NT2/D1 (cell line): ENCODE measurements at places on chromosomes 2 and 18.
A peak's percentile ranks its signal among the peaks of the same experiment; 100 is the strongest.

GRCh38 chr2:96330407-96330806, 5.2 kb upstream of the NCAPH start:
- DNase-seq = no peak

DNA sequence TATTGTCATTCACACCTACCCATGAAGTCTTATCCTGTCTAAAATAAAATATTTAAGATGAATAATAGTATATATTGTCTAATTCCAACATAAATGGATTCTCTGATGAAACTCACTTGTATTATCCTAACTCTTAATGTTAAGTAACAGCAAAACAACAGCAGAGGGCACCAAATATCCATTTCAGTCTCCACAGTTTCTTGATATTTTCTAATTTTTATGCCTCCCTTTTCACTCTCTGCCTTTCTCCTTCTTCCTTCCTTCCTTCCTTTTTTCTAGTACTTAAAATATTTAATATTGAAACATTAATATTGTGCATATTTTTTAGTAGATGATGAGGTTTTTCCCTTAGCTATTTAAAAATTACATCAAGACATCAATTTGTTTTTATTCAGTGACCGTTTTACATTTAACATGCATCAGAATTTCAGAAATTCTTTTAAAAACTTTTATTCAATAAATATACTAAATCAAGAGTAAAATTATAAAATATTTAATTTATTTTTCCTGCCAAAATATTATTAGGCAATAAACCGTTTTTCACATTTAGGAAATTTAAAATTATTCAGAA, 97.6 kb downstream of the WDR7 start:
- peak; percentile 11 for DNase-seq

DNA sequence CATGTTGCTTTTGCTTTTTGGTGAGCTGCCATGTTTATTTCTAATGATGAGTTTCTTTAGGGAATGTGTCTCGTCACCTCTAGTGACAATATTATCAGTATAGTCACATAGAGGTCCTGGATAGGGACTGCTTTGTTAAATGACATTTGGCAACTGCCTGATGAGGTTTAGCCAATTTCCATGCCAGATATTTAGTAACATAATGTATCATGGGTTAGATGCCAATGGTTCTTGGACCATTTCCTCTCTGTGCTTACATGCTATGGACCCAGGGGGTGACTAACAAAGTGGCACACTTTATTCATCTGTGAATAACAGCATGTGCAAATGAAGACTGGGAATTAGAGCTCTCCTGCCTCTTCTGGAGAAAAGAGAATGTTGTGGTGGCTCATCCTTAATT, 56.2 kb upstream of the RAB27B start:
- no peak for DNase-seq

DNA sequence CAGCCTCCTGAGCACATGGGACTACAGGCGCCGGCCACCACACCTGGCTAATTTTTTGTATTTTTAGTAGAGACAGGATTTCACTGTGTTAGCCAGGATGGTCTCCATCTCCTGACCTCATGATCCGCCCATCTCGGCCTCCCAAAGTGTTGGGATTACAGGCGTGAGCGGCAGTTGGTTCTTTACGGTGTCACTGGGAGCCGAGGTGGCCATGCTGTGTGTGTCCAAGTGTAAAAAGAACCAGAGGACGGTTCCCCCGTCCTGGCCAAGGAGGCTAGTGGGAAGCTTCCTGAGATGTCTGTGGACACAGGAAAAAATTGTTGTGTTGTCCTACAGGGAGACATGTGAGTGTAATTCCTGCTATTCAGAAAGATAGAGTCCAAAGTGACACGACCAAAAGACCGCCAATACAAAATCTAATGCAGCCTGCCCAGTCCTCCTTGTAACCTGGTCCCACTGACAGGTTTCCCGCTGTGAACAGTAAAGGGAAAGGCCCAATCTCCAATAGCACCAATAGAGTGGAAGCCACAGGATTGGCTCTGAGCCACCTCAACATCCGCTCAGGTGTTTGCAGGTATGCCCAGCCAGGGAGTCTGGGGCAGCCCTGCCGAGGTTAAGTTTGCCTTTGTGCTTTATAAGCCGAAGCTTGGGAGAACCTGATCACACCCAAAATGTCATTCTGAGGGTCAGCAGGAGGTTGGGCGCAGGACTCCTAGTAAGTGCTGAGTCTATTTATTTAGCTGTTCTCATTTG, 40.6 kb downstream of the NCK2 start:
- DNase-seq = no peak

DNA sequence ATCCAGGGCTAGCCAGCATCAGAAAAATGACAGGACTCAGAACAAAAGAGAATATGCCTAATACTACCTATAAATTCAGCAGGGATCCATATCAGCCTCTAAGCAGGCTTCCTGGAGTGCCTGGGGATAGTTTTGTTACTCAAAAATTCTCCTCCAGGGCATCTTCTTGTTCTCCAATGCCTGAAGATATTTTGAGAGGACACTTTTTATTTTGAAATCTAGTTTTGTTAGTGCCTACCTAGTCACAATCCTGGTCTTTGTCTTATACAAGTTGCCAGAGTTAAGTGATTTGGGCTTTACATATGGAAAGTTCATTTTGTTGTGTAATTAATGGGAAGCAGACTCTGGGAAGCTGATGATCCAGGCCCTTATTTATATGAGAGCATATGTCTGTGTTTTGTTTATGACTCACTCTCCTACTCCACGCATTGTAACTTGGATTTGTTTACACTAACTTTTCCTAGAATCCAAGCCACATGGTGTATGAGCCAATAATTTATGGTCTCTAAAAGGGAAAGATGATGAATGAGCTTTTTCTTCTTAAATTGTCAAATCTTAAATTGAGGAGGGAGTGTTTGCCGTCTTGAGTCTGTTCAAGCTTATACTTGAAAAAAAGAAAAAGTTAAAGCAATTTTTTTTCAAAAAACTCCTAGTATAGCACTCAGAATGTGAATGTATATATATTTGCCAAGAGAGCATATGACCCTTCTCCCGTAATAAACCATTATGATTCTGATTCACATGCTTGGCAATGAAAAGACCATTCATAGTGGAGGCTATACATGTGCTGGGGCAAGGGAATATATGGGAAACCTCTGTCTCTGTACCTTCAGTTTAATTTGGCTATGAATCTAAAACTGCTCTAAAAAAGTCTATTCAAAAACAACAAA, 370.3 kb downstream of the SETBP1 start:
- no peak for DNase-seq

GRCh38 chr2:25129901-25130520, 38.4 kb downstream of the POMC start:
- DNase-seq = no peak

- no peak for DNase-seq
Measured at GRCh38 chr2:26687801-26688200, 4.7 kb upstream of the KCNK3 start.

DNA sequence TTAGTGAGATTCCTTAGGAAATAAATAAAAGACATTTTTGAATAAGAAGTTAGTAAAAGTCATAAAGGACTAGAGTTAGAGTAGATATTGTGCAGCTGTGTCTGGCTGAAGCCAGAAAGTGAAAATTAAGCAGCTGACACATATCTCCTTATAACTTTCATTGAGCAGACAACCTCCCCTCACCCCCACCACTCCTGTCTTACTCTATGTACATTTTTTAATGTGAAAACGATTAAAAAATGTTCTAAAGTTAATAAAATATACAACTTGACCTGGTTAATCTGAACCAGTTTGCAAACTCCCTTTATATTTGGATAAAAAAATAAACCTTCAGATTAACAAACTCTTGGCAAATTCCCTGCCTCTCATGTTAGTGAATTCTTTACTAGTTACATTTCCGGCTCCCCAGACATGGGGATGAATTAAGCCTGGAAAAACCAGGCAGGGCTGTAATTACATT, 462.8 kb downstream of the MEIS1 start:
- no peak for DNase-seq

- no peak for DNase-seq
Measured at GRCh38 chr2:240856151-240856980, 12.3 kb upstream of the AGXT start.

- no peak for DNase-seq
Measured at GRCh38 chr2:231228223-231228622, 29.8 kb downstream of the ARMC9 start.

DNA sequence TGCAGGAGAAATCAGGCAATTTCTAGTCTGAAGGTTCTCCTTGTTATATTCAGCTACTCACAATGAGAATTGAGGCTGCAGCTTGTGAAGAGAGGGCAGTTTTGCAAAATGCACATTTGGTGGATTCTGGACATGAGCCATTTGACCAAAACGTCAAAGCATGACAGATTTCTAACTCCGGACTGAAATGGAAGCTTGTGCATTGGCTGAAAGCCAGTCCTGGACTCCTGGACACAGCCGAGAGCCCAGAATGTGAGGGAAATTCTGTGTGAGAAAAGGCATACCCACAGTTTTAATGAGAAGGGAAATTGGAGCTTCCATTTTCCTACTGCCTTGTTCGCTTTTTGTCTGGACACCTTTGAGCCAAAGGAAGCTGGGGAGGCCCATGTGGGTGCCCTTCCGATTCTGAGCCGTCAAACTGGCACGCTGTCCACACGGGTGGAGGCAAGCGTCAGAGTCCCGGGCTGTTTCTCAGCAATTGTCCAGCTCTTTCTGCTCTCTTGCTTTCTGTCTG, 23.7 kb upstream of the ROCK2 start:
- no peak for DNase-seq

GRCh38 chr2:220743203-220743602, 828.9 kb downstream of the EPHA4 start:
- DNase-seq = no peak
